ENCODE measurements at places on chromosomes 3 and 15.

- DNase-seq: no peak
Measured at GRCh38 chr3:138912237-138912636, 34.7 kb downstream of the FOXL2 start.

DNA sequence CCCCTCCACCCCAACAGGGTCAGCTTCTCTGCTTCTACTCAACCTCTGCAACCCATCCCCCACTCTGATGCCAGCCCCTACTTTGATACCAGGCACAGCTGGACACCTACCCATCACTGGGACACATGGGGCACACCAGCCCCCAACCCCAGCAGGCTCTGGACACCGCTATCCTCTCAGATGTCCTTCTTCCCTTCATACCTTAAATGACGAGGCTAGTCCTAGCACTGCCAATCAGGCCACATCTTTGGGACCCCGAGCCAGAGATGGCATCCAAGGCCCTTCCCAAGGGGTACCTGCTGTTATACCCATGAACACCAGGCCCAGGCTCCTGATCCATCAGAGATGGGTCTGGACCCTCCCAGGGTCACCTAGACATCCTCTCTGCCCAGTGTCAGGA lies 10.6 kb downstream of the POC1A start:
- DNase-seq: no peak

DNA sequence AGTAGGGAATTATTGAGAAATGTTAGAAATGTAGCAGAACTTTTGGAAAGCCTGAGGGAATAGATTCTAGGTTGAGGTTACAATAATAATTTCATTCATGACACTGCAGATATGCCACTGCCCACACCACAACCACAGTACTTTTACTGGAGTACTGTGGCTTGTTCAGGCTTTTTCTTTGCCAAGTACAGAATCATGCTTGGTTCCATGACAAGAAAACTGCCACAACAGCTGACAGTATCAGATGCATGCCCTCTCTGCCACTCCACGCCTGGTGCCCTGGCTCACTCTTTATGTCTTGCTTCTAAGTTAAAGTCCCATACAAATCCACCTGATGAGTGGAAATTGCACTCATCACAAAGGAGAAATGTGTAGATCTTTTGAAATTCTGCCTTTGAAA lies 398.6 kb downstream of the ZIC1 start:
- DNase-seq: peak; percentile 22

DNA sequence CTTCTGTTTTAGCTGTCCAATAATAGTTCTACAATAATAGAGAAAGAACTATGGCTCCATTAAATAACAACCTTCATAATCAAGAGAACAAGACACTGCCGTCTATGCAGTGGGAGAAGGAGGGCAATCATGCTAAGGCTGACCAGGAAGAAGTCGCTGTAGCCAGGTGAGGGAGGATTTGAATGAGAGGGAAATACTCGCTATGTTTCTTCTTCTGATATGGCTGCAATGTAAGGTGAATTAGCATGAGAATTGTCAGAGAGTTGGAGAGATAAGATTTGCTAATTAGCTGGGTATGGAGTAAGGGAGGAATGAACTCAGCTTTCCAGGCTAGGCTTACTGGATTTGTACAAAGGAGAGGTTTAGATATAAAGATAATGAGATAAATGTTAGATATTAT lies 555.4 kb upstream of the ZNF385D start:
- DNase-seq: no peak

- peak; percentile 67 for DNase-seq
Measured at GRCh38 chr3:122392868-122393844, 9.2 kb downstream of the FAM162A start.

DNA sequence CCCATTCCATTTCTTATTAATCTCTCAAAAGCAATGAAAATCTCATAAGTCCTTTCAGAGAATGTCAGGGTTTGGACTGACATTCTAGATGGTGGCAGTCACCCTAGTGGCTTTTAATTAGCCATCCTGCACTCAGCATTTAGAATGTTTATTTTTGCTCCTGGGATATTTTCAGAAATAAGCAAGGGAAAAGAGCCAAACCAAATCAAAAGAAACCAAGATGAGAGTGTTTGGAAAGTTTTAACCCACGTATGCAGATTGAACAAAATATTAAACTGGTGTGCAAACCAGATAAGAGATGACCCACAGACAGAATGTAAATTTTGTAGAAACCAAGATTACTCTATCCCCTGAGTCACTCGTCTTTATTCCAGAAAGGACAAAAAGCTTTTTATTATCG lies 275.8 kb downstream of the SQOR start:
- DNase-seq: no peak

- no peak for DNase-seq
Measured at GRCh38 chr15:34850121-34850520, 54.8 kb upstream of the ACTC1 start.

GRCh38 chr15:100717596-100717995 lies 115.2 kb downstream of the ASB7 start:
- DNase-seq: no peak

GRCh38 chr3:72139316-72139715 lies 354.4 kb upstream of the PROK2 start:
- no peak for DNase-seq

DNA sequence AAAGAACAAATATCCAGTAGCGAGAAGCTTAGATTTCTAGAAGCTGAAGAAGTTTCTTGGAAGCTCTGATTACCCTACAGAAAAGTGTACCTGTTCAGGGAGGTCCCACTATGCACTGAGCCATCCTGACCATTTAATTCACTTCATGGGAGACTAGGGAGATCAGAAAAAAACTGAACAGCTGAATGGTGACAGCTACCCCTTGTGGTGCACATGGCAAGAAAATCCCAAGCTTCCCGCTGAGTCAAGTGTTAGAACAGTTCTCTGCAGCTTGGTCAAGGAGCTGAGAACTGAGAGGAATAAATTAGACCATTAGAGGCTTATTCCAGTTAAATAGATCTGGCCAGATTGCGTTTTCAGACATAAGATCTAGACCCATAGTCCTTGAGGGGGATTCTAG lies 197.2 kb upstream of the VEPH1 start:
- no peak for DNase-seq

- DNase-seq: no peak
Measured at GRCh38 chr3:66602691-66603090, 101.9 kb upstream of the LRIG1 start.

DNA sequence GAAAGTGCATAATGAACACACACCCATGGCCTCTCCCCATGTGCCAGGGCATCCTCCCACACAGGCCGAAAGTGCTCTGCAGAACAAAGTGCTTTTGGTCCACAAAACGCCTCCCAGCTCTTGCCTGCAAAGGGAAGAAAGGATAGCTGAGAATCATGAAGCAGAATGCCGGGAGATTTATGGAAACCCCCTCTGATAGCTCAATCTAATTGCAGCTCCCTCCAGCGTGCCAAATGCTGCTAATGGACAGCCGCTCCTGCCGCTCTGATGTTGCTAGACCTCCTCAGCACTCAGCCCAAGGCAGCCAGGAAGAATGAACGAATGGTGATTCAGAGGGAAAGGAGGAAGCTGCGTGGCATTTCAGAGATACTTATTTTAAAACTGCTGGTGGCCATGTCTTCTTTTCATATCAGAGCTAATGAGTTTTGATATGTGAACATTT lies 145.3 kb downstream of the TJP1 start:
- DNase-seq: peak; percentile 75

- DNase-seq: peak; percentile 60
Measured at GRCh38 chr3:153284282-153284938, 122.4 kb downstream of the RAP2B start.

DNA sequence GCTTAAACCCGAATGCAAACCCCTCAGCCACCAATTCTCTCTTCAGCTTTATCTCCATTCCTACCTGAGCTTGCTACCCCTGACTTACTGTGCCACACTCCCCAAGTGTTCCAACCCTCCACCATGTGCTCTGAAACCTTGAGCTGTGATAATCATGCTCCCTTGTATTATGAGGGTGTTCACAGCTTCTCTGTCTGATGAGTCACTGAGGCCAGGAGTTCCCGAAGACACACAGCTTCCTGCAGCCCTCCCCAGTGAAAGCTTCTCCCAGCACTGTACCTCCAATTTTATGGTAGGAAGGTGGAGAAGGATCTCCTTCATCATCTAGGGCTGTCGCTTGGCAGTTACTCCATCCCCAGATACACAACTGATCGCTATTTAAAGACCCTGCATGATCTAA lies 24.9 kb downstream of the STAC start:
- DNase-seq: no peak

- DNase-seq: no peak
Measured at GRCh38 chr3:5498981-5499380, 311.5 kb downstream of the EDEM1 start.

DNA sequence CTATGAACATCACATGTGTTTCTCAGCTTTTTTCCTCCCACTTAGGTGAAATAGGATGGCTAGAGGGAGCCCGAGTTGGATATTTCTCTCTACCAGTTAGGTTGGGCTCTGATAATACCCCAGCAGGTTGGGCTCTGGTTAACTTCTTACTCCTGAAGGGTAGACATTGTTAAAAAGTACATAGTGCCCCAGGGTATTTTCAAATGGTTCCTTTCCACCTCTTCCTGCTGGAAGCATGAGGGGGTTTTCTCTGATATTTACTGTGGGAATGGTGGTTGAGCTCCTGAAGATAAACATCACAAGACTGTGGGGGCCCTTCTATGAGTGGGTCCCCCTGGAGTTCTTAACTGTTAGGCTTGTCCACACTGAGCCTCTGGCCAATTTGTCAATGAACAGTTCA lies 36.1 kb upstream of the SPESP1 start:
- no peak for DNase-seq

GRCh38 chr3:8254489-8254888 lies 247.1 kb upstream of the LMCD1 start:
- no peak for DNase-seq

DNA sequence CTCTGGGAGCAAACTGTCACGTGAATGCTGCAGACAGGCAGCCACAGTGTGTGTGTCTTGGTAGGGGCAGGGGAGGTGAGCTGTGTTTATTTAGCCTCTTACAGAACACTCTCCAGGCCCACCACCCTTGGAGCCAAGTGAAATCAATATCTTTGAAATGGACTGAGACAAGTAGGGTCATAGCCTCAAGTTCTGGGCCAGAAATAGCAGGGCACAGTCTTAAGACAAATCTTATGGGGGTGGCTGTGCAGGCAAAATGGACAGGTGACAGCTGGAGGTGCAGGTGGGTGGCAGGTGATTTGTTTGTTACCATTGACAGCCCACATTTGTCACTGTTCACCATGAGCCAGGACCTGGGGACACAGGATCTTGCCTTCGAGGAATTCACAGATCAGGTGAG lies 93.6 kb upstream of the NMNAT3 start:
- peak; percentile 26 for DNase-seq

DNA sequence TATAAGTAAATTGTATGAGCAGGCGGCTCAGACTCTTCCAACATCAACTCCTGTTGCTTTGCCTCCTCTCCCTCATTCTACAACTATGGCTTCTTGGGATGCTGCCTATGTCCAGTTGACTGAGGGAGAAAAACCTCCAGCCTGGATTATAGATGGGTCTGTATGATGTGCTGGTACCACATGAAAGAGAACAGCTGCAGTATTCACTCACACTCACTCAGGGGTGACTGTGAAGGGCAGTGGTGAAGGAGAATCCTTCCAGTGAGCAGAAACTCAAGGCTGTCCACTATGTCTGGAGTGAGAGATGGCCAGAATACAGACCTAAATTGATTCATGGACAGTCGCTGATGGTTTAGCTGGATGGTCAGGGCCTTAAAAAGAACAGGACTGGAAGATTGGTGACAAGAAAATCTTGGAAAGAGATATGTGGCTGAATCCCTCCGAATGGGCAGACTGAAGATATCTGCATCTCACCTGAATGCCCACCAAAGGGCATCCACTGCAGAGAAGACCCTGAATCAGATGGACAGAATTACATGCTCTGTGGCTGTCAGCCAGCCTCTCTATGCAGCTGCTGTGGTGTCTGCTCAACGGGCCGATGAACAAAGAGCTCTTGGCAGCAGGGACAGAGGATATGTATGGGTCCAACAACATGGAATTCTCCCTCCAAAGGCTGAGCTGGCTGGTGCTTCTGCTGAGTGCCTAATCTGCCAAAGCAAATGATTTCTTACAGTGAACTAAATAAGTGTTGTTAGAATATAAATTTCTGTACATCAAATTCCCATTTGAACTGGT lies 1.9 kb upstream of the BCL2L10 start:
- DNase-seq: no peak

DNA sequence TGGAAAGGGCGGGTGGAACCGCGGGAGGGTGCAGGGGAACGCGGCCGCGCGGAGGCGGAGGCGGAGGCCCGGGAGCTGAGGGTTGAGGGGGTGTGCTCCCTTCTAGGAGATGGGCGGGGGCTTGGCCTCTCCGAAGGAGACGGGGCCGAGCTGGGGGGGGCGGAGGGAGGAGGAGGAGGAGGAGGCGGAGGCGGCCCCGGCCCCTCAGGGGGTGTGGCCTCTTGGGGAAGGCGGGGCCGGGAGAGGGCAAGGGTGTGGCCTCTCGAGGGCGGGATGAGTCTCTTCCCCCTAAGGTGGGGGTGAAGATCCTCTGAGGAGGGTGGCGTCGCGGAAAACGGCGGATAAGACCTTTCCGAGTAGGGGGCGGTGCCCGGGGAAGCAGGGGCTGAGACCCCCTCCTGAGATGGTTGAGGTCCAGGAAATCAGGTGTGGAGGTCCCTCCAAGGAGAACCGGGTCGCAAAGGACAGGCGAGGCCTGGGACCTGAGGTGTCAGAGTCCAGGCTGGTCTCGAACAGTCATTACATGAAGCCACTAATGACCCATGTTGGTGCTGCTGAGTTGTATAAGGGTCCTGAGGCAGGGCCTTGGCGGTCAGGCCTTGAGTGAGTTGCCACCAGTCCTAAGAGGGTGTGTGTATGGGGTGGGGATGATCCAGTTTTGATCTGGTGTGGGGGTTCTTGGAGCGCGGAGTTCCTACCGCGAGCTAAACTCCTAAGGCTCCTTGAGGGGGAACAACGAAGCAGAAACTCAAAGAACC lies 759 bp downstream of the WDR6 start:
- DNase-seq: peak; percentile 94

GRCh38 chr3:163753033-163753432 lies 1325.3 kb downstream of the SI start:
- DNase-seq: no peak

GRCh38 chr3:15276028-15276724 lies 56.2 kb downstream of the SH3BP5 start:
- DNase-seq: peak; percentile 63

GRCh38 chr3:19934098-19934566 lies at the start of gene EFHB:
TSS of gene EFHB (minus strand) at chr3:19934217. CDS start at chr3:19934018, 199 bp downstream.
- DNase-seq: no peak
